ENCODE measurements at places on chromosomes 6 and 20. TPM values are rescaled to one million over a fixed set of nuclear protein-coding genes. Genes with fewer than 3 reads are reported as not detected.

MTFR2 gene
- 10.7 TPM for polyA plus RNA-seq

CDH4 gene
- polyA plus RNA-seq = 4.3 TPM

IL17F gene
- polyA plus RNA-seq = not detected

NRSN2 gene
- polyA plus RNA-seq = 41.9 TPM

MCCD1 gene
- not detected for polyA plus RNA-seq

PRRT1 gene
- 0.71 TPM for polyA plus RNA-seq

GABRR1 gene
- 0.63 TPM for polyA plus RNA-seq

SLC35D3 gene
- polyA plus RNA-seq = 0.27 TPM

GSTA2 gene
- 0.05 TPM for polyA plus RNA-seq

RAB44 gene
- polyA plus RNA-seq = 0.03 TPM

GJA1 gene
- polyA plus RNA-seq = 468 TPM

FOXA2 gene
- polyA plus RNA-seq = not detected

All from H1 (cell line).